ENCODE measurements at places on chromosomes 1 and 21.

DNA sequence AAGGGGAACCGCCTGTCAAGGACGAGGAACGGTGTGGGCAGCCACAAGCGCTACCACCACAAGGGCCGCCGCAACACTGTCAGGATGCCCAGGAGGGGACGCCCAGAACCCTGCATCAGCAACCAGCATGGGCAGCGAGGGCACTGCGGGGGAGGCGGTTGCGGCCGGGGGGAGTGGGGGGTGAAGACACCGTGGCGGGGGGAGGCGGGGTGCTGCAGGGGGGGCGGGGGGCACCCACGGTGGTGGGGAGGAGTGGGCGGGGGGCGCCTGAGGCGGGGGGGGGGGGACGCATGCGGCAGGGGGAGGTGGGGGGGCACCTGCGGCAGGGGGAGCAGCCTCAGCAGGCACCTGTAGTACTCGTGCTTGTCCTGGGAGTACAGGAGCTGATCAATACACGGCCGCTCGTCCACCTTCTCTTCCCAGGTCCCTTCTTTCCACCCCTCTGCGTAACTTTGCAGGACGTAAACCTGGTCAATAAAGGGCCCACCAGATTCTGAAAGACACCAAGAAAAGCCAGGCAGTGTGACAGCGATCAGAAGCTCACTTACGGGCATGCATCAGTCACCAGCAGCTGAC is 4.6 kb downstream of the POFUT2 start:
- peak; percentile 3 for DNase-seq

GRCh38 chr1:218600968-218601367 is 255.8 kb downstream of the TGFB2 start:
- no peak for DNase-seq

GRCh38 chr21:17967319-17967718 is 148.2 kb upstream of the C21orf91 start:
- DNase-seq = no peak

DNA sequence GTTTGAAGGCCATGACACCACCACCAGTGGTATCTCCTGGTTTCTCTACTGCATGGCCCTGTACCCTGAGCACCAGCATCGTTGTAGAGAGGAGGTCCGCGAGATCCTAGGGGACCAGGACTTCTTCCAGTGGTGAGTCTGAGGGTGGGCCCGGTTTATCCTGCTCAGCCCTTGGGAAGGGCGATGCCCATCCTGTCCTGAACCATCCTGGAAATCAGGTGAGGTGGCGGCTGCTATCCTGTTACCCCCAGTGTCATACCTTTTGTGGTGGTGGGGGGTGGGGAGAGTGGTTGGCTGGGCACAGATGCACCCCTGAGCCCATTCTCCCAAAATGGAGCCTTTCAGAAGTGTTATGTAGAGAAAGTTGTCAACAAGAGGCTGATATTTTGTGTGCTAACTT is 16.3 kb downstream of the CYP4B1 start:
- DNase-seq = no peak

DNA sequence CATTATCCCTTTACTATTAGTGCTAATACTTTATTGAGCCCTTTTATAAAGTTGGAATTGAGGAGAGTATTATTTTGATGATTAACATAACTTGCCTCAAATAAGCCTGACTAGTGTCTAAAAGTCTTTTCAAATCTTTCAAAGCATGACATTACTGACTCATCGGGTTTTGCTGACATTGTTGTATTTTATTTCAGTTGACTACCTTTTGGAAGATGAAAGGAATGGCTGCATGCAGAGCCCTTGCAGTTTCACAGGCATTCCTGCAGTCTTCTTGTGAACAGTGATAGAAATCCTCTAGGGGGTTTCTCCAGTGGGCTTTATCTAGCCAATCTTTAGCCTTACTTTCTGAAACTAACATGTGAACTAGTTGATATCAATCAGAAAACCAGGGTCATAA is 43.0 kb upstream of the TMEM61 start:
- no peak for DNase-seq
